IMR-90 (cell line): ENCODE measurements at places on chromosomes 6 and 20.

- DNase-seq: peak; percentile 62
These were observed 34.0 kb upstream of the FOXO3 start for GRCh38 chr6:108526739-108527174.

DNA sequence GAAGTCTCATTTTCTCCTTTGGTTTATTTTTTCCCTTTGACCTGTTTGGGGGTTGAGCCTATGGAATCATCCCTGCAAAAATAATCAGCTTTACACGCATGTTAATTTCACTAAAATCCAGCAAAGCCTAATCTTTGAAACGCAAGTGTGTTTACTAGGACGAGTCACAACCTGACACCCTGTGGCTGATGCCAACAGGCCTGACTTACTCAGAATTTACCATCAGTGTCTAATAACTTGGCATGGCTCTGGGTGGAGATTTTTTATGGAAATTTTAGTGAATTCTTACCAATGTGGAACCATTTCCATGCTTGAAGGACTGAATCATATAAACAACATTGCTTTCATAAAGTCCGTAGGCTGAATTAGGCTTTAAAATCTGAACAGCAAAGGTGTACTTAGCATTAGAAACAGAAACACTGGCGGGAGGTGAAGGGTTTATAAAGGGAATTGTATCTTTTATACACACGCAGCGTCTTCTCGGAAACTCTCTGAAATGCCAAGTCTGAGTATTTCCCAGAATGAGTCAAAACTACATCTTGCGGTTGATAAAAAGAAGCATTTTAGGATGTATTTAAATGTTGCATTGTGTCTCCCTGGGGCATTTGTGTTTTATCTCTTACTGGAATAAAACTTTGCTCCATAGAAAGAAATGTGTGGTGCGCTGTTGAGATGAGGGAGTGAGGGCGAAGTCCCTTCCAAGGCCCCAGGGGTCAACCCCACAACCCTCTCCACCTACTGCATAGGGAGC, 81.2 kb downstream of the DACT2 start:
- DNase-seq: no peak

- peak; percentile 41 for DNase-seq
These were observed 28.3 kb upstream of the TLDC2 start for GRCh38 chr20:36847710-36848040.

DNA sequence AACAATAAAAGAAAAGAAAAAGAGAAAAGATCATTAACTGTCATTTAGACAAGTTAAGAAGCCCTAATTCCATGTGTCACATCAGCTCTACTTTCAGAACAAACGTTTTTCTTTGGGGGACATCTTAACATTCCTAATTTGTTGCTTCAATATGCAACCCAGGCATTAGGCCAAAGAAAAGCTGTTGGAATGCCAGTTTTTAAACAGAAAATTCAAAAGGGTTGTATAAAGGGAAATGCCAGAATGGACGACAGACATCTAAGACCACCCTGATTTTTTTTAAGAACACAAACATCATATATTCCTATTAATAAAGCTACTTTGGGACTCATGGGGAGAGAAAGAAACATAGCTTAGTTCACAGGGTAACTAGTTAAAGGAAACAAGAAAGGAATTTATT, 315.0 kb downstream of the GMDS start:
- peak; percentile 19 for DNase-seq

GRCh38 chr20:61949714-61950640, 115.7 kb downstream of the TAF4 start:
- DNase-seq: no peak

DNA sequence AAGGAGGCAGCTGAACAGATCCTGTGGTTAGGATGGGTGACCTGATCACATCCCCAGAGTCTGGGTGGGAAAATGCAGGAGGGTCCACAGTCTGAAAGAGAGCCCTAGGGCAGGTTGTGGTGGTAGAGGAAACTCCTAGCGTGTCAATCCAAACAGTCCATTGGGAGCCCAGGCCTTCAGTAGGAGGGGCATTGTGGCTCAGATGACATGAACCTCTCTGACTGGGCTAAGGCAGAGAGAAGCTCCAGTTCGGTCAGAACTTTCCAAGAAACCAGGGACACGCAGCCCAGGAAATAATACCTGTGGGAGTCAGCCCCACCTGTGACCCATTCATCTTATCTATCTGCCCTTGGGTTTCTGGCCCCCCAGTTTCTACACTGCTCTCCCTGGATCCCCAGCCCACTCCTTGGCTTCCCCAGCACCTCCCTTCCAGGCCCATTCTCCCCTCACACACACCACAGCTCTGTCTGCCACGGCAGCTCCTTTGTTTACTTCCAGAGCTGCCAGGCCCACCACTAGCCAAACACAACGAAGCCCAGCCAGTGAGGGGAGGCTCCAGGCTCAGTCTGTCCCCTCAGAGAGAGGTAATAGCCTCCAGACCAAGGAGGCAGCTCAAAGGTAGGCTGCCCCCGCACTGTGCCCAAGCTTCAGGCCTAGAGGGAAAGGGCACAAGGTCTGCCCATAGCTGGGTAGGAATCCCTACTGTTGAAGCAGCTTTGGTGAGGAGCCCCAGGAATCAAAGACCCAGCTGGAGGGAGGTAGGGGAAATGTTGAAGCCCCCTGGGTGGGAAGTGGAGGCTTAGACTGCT, 6.2 kb downstream of the GDF5 start:
- no peak for DNase-seq
